NCI-H1105 treated with DMSO at 0.1 percent for 48 hours (cell line): ENCODE measurements at places on chromosomes 16 and 17.

- peak; percentile 33 for DNase-seq
Observed at GRCh38 chr17:42387661-42388380, 421 bp downstream of the STAT3 start.

GRCh38 chr16:3654249-3654991, at the start of gene DNASE1:
TSS of gene DNASE1 (plus strand) at chr16:3654691. CDS start at chr16:3655374, 683 bp downstream.
- DNase-seq: peak; percentile 17

- no peak for DNase-seq
Observed at GRCh38 chr16:72299684-72300243, 127.8 kb upstream of the PMFBP1 start.

GRCh38 chr16:21083729-21084268, 66.8 kb downstream of the DNAH3 start:
- DNase-seq: peak; percentile 0

- DNase-seq: no peak
Observed at GRCh38 chr17:65856865-65857264, 295.4 kb upstream of the AXIN2 start.

DNA sequence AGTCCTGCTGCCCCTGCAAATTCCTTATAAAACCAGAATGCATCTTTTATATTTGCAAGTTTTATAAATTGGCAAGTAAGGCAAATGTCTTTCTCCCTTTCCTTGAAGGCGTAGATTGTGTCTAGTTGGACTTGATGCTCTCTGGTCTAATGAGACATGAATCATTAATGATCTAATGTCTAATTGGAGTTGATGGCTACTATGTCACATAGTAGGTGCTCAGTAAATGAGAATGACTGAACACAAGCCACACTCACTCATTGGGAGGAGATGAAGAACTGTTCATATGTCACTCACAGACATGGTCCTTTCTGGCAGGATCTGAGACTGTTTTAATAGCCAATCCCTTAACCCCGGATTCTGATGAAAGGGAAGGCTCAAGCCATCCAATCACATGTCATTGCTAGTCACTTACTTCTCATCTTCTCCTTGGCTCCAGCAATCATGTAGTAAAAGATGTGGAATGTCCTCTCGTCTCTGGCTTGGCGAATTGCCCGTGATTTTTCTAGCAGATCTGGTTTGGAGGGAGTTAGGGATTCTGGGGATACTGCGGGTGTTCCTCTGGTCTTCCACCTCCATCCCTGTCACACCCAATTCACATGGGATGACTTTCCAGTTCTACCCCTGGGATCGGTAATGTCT, 81.0 kb downstream of the MYH11 start:
- no peak for DNase-seq

GRCh38 chr16:5905935-5906334, 808.3 kb upstream of the EEF2KMT start:
- DNase-seq: no peak

- DNase-seq: no peak
Observed at GRCh38 chr17:70584255-70584654, 414.9 kb downstream of the KCNJ2 start.

- DNase-seq: no peak
Observed at GRCh38 chr17:30210901-30211300, 24.6 kb downstream of the SLC6A4 start.
